ENCODE measurements at places on chromosomes 12 and 14.

DNA sequence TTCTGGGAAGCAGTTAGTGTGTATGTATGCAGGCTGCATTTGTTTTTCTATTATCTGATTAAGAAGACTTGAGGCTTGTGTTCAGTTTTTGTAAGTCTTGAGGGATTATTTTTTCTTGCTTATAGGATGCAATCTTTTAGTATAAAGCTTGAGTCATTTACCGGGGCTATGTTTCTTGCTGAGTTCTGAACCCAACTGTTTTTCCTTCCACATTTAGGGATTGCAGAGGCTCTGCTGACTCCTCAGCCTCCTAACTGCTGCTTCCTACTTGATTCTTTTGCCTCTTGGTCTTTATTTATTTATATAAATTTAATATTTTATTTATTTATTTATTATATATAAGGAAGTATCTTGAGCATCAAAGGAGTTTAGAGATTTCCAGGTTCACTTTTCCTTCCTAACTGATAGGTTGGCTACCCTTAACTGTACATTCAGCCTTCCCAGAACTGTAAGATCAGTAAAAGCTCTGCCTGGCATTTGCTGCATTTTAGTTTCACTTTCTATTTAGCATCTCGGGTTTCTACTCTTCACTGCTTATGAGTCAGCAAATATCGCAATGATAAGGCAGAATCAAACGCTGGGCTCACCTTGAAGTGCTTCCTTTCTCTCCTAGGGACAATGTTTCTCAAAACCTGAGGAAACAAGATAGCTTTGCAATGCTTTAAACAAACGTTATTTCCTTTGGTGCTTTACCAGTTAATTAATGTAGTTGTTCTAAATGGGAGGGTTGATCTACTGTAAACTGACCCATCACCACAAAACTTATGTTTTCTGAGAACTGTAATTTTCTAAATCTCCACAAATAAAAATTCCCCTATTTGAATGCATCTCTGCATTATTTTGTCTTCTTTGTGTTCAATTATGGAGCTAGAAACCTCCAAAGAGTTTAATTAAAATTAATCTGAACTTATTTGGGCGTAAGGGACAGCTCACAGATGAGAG is 1183.7 kb upstream of the TMEM132C start:
- no peak for DNase-seq

DNA sequence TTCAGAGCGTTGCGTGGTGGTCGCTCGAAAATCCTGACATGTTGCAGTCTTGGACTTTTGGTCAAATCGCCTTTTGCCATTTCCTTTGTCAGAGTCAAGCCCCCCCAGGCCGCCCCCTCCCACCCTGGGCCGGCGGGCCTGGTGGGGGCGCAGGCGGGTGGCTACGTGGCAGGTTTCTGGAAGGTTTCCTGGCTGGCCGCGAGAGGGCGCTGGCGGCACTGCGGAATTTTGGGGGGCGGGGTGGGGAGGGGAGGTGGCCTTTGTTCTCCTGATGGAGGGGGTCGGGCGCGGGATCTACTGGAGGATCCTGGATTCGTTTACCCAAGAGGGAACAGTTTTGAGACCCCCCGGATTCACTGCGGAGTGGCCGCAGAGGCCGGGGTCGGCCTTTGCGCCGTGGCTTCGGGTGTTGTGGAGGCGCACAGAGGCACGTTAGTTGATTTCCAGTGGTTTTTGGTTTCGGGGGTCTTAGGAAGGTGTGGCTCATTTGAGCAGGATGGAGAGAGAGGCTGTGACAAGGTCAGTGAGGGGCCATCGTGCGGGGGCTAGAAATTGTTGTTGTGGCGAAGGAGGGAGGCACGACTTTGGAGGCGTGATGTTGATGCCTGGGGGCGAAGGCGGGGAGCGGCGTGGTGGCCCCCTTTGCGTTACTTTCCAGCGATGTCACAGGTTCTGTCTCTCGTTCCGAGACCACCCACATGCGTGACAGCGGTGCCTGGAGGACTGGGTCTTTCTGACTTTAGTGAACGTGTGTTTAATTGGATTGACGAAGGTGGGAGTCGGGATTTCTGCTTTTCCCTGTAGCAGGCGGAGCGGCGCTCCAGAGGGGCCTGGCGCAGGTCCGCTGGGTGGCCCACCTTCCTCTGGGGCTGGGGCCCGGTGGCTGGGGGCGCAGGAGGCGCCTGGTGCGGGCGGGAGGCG is 1.4 kb downstream of the MEG3 start:
- DNase-seq = no peak

DNA sequence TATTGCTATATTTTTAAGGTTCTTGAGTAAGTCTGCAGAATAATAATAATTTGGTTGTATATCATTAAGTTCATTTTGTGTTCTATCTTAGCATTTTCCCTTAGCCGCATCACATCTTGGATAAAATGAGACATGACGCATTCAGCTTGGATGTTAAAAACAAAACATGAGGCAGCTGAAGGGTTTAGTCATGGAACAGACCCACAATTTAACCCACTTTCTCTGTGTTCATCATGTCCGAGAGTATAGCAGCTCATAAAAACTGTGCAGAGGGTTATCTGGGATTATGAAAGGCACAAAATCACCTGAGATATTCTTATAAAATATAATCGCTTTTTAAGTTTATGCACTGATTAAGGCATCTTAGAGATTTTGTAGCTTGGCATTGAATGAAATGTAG is 219.3 kb downstream of the TRHDE start:
- no peak for DNase-seq

GRCh38 chr14:29410581-29410980 is 517.1 kb downstream of the PRKD1 start:
- DNase-seq = no peak

GRCh38 chr12:96177013-96177412 is 17.2 kb upstream of the ELK3 start:
- peak; percentile 64 for DNase-seq

DNA sequence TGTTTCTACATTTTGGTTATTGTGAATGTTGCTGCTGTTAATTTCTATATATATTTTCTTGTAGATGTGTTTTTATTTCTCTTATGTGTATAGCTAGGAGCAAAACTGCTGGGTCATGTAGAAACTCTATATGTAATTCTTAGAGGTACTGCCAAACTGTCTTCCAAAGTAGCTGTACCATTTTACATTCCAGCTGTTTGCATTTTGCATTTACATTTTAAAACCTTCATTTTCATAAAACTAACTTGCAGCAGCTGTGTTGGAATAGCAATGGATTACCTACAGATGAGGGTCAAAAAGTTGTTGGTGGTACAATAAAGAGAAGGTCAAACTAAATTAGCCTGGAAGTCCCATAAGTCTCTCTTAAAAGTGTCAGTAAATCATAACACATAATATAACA is 1109.7 kb downstream of the FLRT2 start:
- no peak for DNase-seq

- DNase-seq = no peak
Measured at GRCh38 chr12:45988264-45988663, 2.1 kb downstream of the SCAF11 start.

GRCh38 chr12:71558445-71558844 is 105.2 kb downstream of the ZFC3H1 start:
- DNase-seq = no peak

- DNase-seq = peak; percentile 21
Measured at GRCh38 chr12:2813214-2814185, 1.0 kb downstream of the ITFG2 start.

- no peak for DNase-seq
Measured at GRCh38 chr12:2904260-2904659, 13.6 kb downstream of the TULP3 start.

DNA sequence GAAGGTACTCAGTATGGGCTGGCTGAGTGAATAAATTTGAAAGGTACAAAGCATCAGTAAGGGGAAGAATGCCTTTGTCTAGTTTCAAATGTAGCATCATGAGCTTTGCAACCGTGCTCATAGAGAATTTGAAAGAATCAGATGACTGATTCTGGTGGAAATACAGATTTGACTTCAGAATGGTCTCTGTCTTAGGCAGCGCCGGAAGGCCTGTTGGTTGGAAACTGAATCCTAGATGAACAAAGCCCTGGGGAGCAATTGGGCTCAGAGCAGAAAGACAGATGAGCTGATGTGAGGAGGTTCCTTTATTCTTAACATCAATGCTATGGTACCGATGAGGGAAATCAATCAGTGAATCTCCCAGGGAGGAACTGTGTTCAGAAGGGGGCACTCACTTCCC is 137.3 kb downstream of the SNAPC1 start:
- no peak for DNase-seq

GRCh38 chr14:93333631-93334103 is 831 bp upstream of the BTBD7 start:
- DNase-seq = no peak

DNA sequence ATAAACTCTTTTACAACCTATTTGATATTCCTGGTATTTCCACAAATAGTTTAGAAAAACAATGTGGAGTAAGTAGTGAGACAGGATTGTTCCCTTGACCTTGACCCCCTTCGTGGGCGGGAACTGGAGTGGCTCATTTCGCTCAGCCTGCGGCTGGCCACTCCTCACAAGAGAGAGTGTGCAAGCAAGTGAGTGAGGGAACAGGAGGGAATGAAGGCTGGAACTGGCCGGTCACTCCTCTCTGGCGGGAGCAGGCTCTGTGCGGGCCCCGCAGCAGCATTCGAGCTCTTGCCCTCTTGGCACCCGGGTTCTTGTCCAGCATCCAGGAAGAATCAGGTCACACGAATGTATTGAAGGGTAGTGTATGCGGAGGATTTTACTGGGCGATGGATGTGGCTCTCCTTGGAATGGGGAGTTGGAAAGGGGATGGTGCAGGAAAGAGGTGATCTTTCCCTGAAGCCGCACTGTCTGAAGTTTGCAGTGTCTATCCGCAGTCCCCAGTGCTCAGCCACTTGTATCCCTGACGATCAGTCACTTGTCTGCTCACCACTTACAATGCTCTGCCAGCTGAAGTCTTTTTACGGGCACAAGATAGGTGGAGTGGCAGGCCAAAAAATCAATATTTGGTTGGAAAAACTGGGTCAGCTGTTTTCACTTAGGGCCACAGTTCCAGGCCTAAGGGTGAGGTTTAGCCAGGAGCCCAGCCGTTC is 28.0 kb upstream of the TXNRD1 start:
- no peak for DNase-seq
